ENCODE measurements at places on chromosomes 16 and 17.

GRCh38 chr17:49278076-49278475 lies 47.5 kb upstream of the PHOSPHO1 start:
- DNase-seq = no peak

- DNase-seq = no peak
Measured at GRCh38 chr16:86241681-86242080, 268.6 kb upstream of the FOXF1 start.

GRCh38 chr16:75486014-75486675 lies 9.1 kb downstream of the CHST6 start:
- DNase-seq = no peak

DNA sequence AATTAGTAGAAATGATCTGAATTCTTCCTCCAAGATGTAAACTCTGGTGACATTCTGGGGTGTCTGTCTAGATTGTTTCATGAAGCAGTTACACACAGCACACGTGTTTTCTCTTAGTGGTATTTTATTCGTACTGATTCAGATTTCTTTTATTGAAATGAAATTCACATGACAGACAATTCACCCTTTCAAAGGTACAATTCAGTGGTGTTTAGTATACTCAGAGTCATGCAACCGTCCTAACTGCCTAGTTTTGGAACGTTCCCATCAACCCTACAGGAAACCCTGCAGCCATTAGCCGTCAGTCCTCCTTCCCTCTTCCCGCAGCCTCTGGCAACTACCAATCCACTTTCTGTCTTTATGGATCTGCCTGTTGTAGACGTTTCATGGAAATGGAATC lies 8.8 kb downstream of the WFDC1 start:
- DNase-seq = no peak

- no peak for DNase-seq
Measured at GRCh38 chr16:64704386-64704785, 417.5 kb downstream of the CDH11 start.

DNA sequence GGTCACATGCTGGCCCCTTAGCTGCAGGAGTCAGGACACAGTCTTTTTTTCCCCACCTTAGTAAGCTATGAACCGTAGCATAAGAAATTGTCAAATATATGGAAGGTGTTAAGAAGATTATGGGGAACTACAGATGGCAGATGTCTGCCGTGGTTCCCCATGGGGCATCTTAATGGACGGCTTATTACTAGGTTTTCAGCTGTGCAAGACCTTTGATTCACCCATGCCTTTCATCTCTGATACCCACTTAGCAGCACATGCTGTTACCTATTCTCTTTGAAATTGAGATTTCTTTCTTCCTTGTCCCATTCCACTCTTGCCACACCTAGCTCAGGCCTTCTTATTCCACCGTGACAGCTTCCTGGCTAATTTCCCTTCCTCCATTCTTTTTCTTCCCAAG lies 70.7 kb downstream of the RPTOR start:
- DNase-seq = no peak

DNA sequence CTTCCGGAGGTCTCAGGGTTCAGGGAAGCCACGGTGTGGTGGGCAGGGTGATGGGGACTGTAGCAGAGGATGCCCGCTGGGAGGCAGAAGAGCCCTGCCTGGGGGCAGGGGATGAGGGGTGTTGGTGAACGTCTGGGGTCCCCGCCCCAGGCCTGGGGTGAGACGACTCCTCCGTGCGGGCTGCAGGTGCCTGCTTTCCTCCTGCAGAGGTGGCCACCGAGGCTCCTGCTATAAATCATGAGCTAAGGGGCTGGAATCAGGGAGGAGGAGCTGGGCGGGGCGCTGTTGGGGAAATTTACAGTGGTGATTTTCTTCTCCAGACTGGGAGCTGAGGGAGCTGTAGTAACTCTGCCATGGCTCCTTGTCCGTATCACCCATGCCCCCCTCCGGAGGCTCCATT lies 167.0 kb downstream of the MRM1 start:
- DNase-seq = no peak

DNA sequence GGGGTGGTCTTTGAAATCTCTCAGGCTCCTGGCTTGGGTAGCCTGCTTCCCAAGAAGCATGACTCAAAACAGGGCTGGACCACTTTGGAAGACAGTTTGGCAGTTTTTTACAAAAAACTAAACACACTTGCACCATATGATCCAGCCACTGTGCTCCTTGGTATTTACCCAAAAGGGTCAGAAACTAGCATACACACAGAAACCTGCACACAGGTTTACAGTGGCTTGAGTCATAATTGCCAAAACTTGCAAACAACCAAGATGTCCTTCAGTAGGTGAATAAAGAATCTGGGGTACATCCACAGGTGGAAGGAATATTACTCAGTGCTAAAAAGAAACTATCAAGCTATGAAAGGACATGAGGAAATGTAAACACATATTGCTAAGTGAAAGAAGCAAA lies 323.2 kb upstream of the CDH5 start:
- no peak for DNase-seq

DNA sequence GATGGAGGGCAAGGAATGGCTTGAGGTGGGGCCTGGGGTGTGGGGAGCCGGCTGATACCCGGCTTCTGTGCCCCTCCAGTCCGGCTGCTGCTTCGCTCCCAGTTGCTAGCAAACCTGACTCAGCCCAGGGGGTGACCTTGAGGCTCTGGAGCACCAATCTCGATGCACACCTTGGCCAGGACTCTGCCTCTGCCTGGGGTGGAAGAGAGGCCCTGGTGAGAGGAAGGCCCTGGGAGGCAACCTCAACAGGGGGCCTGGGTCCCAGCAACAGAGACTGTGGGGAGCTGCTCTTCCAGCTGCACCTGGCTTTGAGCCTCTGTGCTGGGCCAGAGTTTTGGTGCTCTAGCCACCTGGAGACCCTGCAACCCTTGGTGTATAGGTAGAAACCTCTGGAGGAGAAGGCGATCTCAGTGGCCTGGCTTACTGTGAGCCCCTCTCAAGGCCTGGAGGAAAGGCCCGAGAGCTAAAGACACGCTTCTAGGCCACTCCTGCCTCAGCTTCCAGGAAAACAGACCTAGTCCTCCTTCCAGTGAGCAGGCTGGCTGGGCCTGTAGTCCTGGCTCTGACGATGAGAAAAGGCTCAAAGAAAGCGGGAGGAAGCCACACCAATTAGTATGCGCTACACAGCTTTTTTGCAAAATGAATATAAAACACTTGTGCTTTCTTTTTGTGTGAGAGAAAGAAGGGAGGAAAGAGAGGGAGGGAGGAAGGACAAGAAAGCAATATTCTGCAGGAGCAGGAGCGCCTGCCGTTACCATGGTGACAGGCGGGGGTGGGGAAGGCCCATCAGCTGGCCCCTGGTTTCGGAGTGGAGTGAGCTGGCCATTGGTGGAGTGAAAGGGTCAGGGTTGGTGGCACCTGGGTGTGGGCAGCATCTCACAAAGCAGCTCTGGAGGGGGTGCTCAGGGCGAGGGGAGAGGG lies 51.0 kb downstream of the VAC14 start:
- no peak for DNase-seq

- no peak for DNase-seq
Measured at GRCh38 chr16:68656751-68657150, 11.6 kb downstream of the CDH3 start.

GRCh38 chr16:67563708-67564468 lies 1.6 kb downstream of the CTCF start:
- no peak for DNase-seq

DNA sequence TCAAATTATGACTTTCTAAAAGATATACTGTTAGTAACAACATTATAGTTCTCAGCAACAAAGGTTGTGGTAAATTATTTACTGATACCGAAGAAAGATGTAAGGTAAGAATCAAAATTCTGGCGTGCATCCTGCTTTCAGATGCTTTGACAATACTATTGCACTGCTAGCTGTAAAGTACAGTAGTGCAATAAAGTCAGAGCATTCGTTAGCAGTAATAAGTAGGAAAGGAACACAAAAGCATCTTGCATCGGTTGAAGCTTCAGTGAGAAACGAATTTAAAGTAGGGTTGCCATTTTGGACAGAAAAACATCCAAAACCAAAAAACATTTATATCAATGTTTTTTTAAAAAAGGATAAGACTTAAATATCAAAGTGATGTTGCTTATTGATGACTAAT lies 4.0 kb downstream of the SKA2 start:
- DNase-seq = no peak

DNA sequence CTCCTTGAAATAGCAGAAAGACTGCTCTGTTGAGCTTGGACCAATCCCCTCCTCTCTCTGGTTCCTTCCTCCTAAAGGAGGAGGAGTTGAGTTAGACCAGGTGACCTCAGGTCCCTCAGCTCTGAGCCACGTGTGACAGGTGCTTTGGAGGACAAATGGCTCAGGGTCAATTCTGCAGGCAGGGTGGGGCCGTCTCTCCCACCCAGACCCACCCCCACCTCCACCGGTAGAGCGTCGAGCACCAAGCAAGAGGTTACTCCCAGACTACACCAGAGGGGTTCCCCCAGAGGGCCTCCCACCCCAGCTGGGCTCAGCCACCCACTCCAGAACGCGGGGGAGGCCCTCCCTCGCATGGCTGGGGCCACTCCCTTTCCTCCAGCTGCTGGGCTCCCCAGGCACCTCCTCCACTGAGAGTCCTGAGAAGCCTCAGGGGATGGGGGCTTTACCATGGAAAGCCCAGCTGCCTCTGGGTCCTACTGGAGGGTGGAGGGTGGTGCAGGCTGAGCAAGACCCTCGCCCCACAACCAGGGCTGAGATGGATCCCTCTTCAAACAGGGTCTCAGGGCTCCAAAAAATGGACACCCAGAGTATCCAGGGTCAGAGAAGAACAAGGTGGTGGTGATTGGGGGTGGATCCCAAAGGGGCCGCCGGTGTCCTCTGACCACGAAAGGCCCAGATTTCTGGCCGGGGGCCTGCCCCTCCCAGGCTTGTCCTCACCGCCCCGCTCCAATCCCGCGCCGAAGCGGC lies 7.6 kb downstream of the MYO1C start:
- DNase-seq = no peak

GRCh38 chr17:35856603-35857002 lies 12.1 kb downstream of the HEATR9 start:
- DNase-seq = no peak

GRCh38 chr17:57811638-57812280 lies 38.1 kb downstream of the MRPS23 start:
- no peak for DNase-seq

DNA sequence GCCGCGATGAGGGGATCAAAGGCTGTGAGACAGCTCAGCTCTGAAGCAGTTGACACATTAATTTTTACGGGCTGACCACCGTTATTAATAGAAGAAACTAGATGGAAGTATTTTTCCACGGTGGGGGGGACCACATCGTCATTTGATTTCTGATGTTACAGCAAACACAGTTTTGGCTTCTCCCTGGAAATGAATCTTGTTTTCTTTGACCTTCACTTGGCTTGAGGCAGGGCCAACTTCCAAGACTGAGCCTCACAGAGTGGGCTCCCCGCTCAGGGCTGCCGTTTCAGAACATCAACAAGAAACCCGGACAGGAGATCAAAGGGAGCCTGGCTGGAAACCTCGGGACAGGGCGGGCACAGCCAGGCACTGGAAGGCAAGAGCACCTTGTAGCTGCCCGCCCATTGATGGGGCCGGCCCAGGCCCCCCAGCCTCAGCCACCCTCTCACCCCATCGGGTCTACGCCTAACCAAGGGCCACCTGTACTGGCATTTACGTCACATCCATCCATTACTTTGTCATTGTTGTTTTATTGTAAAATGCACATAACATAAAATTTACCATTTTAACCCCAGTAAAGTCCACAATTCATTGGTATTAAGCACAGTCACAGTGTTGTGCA lies 124.6 kb downstream of the C16orf95 start:
- DNase-seq = no peak

DNA sequence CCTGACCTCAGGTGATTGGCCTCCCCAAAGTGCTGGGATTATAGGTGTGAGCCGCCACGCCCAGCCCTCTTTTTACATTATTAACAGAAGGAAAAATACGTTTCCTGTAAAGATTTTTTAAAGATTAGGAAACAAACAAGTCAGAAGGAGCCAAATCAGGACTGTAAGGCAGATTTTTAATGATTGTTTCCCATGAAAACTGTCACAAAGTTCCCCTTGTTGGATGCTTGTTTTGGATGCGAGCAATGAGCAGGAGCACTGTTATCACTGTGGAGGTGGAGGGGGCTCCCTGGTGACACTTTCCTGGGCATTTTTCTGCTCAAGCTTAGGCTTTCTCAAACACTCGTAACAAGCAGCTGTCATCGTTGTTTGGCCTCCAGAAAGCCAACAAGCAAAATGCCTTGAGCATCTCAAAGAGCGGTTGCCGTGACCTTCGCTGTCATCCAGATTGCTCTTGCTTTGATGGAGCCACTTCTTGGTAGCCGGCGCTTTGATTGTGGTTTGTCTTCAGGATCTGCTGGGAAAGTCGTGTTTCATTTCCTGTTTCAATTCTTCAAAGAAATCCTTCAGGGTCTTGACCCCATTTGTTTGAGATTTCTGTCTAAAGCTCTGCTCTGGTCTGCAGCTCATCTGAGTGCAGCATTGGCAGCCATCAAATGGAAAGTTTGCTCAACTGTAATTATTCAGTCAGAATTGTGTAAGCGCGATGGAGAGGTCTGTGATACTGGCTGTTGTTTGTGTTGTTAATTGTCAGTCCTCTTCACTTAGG lies 128.7 kb downstream of the RPTOR start:
- DNase-seq = no peak

DNA sequence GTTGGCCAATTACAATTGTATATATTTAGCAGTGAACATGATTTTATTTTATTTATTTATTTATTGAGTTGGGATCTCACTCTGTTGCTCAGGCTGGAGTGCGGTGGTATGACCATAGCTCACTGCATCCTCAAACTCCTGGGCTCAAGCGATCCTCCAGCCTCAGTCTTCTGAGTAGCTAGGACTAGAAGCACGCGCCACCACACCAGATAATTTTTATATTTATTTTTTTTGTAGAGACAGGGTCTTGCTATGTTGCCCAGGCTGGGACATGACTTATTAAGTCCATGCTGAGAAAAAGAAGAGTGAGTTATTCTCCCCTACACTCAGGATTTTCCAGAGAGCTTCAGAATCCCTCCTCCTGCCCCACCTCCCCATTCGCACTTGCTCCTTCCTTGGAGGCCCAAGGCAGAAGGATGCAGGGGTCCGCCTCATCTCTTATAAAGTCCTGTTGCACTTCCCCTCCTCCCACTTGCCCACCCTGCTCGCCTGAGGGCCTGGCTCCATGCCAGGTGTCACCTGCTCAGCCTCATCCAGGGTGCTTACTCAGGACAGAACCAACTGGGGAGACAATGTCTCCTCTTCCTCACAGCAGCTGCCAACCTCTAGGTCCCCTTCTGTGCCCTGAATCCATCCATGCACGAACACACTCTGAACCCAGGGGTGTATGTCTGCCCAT lies 16.1 kb upstream of the SP2 start:
- no peak for DNase-seq

GRCh38 chr17:45431531-45432404 lies 902 bp downstream of the ARHGAP27 start:
- no peak for DNase-seq

- DNase-seq = no peak
Measured at GRCh38 chr17:79280010-79280409, 205.4 kb downstream of the ENGASE start.

- DNase-seq = no peak
Measured at GRCh38 chr16:29875206-29875605, 12.2 kb upstream of the CDIPT start.

GRCh38 chr17:59001158-59001814 lies 105.4 kb downstream of the TRIM37 start:
- DNase-seq = no peak

GRCh38 chr17:35726127-35726952 lies 5.1 kb upstream of the RASL10B start:
- no peak for DNase-seq

GRCh38 chr17:8934346-8934745 lies 31.2 kb downstream of the PIK3R5 start:
- DNase-seq = no peak

GRCh38 chr17:39705786-39706348 lies 6.0 kb downstream of the ERBB2 start:
- no peak for DNase-seq

All from cortex of kidney (tissue), 1 donor.